NCI-H1048 (cell line): ENCODE measurements at places on chromosomes 11 and 22.

DNA sequence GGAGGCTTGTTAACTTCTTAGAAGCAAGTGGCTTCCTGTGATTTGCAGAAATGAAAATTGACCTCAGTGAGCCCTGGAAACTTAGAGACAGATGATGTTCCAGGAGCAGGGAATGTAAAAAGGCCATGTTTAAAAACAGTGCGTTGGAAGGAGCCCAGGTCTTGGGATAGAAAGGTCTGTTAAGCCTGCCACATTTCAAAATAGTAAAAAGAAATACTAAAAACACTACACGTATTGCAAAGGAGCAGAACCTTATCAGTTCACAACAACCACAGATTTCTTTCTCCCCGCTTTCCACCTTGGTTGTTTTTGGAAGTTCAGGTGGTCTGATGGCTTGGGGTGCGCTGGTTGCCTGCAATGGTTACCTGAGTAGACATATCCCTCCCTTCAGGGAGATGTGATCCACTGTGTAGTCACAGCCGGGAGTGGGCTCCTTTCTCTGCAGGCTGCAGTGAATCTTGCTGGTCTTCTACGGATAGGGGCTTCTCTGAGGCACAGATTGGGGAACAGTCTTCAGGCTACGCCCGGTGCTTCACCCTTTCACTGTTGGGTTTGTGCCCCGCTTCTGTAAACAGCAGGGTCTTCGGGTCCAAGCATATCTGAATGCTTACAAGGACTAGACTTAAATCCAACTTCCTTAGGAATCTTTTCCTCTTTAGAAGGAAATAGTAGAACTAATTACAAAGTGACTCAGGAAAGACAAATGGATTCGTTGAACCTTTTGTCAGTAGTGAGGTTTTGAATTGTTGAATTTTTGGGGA is 1.9 kb downstream of the TEAD1 start:
- DNase-seq = no peak

- no peak for DNase-seq
Observed at GRCh38 chr11:33690290-33691065, 10.1 kb downstream of the C11orf91 start.

- DNase-seq = no peak
Observed at GRCh38 chr11:56624661-56625110, 10.0 kb upstream of the OR5M1 start.

DNA sequence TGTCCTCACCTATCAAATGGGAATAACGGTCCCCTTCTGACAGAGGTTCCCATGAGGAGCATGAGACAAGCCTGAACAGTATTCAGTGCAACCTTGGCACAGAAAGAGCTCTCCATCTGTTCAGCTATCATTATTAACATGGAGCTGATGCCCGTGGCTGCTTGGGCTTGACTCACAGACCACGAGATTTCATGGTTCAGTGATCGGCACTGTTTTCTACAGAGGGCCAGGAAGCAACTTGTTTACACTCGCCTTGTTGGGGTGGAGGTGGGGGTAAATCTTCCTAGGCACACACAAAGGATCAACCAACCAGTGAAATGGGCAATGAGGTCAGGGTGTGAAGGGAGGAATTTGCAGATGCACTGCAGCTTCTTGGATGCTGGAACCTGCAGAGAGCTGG is 88.2 kb downstream of the CWC15 start:
- no peak for DNase-seq

DNA sequence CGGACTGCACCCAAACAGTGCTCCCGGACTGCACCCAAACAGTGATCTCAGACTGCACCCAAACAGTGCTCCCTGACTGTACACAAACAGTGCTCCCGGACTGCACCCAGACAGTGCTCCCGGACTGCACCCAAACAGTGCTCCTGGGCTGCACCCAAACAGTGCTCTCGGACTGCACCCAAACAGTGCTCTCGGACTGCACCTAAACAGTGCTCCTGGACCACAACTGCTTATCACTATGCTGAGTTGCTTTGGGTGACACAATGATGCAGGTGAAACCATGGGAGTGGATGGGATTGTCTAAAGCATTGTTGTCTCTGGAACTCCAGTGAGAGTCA is 90.4 kb downstream of the FBXO7 start:
- DNase-seq = no peak

- no peak for DNase-seq
Observed at GRCh38 chr11:47506373-47506772, 46.6 kb downstream of the CELF1 start.

DNA sequence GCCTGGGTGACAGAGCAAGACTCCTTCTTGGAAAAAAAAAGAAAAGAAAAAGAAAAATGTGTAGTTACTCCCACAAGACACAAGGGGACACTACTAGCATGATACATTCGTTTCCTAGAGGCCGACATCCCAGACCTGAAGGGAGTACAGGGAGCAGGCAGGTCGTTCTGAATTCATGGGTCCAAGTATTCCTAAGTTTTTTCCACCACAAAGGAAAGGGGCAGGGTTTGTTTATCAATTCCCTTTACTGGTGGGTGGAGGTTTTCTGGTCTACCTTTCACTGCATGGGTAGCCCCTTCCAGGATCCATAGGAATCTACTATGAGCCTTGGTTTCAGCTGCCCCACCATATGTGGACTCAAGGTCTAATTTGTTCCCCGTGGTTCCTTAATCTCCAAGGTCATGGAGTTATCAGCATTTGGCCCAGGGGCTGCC is 11.8 kb downstream of the TIGD3 start:
- peak; percentile 64 for DNase-seq

- DNase-seq = no peak
Observed at GRCh38 chr22:31585161-31585859, 76.7 kb downstream of the PISD start.

GRCh38 chr22:50310031-50310722 is 2.7 kb upstream of the PLXNB2 start:
- no peak for DNase-seq

GRCh38 chr22:24424001-24424900 is 3.1 kb upstream of the ADORA2A start:
- DNase-seq = no peak

GRCh38 chr11:10488934-10489691 is 34.0 kb downstream of the AMPD3 start:
- DNase-seq = no peak

DNA sequence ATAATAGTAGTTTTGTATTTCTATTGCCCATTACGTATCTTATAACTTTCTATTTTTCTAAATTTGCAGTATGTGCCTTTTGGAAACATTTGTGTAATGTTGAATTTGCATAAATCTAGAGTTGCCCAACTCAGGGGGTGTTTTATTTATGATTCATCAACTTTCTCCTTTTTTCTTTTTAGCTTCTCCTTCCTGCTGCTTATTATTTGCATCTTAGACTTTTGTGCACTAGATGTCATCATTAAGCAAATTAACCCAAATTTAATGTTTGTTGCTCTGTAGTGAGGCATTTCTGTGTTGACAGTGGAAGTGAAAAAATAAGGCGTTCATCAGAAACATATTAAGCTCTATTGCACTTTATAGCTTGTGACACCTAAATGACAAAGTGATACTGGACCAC is 56.2 kb upstream of the ZBED5 start:
- DNase-seq = no peak

GRCh38 chr11:33350287-33350686 is 93.1 kb downstream of the HIPK3 start:
- no peak for DNase-seq

- DNase-seq = no peak
Observed at GRCh38 chr11:69217276-69218105, 61.8 kb downstream of the SMIM38 start.

- no peak for DNase-seq
Observed at GRCh38 chr11:100867606-100868005, 180.5 kb downstream of the ARHGAP42 start.

DNA sequence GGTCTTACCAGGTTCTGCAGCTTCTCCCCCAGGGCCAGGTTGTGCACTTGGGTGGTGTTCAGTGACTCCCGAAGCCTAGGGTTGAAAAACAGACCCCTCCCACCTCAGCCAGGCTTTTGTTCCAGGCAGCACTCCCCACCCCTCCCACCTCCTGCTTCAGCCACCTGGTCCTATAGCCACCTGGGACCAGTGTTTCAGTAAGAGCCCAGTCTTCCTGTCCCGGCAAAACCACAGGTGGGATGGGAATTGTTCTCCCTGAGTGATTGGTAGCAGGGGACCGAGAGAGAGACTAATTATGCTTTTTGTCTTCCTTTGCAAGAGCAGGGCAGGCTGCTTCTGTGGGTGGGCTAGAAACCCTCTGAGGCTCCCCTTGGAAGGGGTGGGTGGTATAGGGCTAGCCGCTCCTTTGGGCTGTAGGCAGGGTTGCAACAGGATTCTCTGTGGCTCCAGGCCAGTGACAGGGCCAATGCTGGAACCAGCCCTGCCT is 8.5 kb upstream of the NAALADL1 start:
- DNase-seq = no peak

DNA sequence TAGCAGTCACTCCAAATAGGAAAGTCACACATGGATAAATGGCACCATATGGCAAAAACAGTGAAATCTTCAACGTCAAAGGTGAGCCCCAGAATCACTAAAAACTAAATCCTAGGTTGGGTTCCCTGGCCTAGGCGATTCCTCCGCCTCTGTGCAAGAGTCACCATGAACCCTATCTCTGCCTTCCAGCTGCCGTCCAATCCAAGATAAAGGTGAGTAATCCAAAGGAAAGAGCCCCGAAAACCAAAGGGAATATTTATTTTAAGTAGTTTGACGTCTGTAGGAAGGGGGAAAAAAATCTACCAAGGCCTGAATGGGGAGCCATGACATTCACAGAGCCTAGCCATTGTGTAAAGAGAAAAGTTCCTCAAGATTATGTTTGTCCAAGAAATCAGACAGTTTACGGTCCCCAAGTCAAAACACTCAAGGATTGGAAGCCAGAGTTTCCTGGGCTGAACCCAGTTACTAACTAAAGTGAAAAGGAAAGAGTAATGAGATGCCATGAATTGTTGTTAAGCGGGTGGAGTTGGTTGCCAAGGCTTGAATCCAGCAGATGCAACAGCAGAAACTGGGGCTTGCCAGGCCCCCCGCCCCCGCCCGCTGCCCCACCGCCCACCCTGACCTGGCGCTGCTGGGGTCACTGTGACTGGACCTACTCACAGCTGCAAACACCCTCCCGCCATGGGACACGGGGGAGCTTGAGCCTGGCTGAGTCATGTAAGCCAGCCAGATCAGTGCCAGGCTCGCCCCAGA is 39.7 kb upstream of the ETS1 start:
- DNase-seq = no peak

- no peak for DNase-seq
Observed at GRCh38 chr11:80862011-80862410, 1421.2 kb upstream of the TENM4 start.

DNA sequence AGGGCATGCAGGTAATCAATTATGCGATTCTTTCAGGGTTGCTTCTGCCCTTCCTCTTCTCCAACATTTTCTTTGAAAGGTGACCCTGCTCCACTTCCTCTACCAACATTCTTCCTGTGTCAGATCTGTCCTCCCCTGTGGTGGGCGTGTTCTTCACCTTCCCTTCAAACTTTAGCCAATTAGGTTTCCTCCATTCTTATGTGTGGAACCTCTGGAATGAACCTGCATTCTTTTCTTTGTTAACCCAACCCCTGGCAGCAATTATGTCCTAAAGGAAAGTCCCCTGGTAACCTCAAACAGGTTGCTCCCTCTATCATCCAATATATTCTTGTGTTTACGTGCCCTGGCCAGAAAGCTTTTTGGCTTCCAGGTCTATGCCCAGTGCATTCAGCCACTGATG is 22.4 kb downstream of the KIRREL3 start:
- DNase-seq = no peak

DNA sequence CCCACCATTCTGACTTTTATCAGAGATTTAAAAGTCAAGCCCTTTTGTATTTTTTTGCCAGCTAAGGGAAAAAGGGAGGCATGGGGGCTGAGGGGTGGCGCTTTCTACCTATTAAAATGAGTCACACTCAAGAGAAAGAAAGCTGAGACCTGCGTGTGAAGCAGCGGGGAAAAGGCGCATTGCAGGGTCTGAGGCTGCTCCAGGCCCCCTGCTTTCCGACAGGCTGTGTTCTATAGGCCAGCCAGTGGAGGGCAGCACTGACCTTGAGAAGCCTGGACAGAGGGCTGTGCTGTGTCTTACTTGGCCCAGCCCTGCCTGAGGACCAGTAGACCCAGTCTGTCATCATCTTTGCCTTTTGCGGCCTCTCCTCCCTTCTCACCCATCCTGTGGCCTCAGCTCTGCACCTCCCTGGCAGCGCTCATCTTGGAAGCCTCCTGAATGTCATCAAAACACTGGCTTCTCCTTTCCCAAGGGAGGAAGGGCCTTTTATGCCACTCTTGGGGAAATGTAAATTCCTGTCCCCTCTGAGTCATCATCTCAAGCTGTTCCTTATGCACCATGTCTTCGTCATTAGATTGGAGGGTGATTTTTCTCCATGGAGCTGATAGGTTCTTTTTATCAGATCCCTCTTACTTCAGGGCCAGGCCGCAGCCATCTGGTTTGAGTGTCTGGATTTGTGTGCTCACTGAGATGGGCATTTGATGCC is 12.6 kb upstream of the MAPK8IP1 start:
- no peak for DNase-seq

DNA sequence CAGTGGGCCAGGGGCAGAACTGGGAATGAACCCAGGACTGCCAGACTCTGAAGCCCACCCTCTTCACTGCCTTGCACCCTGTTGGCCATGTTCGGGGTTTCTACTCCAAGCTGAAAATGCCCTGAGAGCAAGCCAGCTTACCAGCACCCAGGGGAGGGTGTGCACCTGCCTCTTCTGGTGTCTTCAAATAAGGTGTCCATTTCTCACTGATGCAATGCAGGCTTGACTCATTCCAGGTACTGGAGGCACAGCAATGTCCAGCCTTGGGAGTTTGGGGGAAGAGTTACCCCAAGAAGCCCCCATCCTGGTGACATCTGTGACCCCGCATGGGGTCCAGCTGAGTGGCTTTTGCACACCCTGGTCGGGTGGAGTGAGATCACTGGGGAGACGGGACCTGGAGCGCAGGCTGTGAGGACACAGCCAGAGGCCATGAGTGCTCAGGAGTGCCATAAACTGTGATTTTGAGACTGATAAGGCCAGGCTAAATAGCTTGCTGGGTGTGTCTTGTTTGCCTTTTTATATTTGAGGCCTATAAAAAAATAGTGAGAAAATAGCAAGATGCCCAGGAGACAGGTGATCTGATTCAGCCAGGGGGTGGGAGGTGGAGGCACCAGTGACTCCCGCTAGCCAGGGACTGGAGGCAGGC is 4.6 kb upstream of the CERK start:
- no peak for DNase-seq

GRCh38 chr11:60855726-60856633 is at the start of gene PTGDR2:
Gene PTGDR2 (minus strand): TSS chr11:60855950. CDS start chr11:60853722, 2,228 bp downstream.
- DNase-seq = no peak

GRCh38 chr11:120563703-120564572 is 52.4 kb downstream of the GRIK4 start:
- DNase-seq = no peak
